Occipital lobe (tissue), 3 donors: ENCODE measurements at places on chromosomes 16 and 17.

GRCh38 chr16:1014771-1015495 lies 33.4 kb downstream of the SOX8 start:
- no peak for DNase-seq

- DNase-seq: no peak
Observed at GRCh38 chr16:86231996-86232350, 278.4 kb upstream of the FOXF1 start.

DNA sequence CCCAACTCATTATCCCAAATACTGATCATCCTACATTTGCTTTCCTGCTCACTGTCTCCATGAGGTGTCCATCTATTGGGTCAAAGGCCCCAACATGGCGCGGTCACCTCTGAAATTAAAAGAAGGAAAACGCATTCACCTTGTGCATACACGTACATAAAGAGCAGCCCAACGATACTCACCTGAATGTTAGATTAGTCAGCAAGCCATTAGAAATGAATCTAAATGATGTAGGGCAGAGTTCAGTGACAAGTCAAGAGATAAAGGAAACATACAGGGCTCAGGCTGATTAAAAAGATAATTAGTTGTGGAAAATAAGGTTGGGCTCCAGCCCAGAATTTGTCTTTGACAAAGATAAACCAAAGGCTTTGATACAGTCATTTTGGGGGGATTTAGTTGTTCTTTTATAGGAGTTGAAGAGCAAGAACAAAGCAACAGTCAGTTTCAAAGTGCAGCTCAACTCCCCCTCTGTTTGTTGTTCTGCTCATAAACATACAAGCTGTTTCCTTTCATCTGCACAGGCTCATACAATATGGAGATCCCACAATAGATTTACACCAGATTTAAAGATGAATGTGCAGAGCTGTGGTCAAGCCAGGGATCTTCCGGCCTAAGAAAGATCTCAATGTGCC lies 21.1 kb downstream of the NXPH3 start:
- DNase-seq: no peak

DNA sequence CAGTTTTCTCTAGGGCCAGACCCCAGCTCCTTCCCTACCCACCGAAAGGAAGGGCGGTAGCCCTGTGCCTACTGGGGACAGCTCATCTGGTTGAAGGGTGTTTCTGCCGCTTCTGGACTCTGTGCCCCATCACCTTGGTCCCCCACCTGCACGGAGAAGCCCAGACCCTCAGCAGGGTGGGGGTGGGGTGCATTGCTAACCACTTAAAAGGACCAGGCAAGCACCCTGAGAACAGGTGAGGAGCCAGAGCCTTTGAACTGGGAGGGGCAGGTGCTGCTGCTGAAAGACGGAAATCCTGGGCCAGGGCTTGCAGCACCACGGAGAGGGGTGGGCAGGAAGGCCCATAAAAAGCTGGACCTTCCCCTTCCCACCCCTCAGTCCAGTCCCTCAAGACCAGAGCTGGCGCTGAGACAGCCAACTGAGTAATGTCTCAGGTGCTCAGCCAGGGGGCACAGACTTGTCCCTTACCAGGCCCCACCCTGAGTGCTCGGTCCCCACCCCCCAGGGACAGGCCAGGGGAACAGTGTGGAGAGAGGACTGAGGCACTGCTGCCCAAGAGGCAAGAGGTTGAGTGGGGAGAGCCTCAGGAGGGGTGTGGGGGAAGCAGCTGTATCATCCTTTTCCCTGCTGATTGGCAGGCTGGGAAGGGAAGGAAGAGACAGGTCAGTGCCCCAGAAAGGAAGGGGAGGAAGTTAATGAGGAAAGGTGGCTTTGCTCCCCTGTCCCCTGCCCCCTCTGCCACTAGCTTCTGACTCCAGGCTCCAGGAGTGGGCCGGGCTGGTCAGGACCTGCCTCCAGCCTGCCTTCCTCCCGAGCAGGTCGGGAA lies 10.9 kb upstream of the SP2 start:
- DNase-seq: no peak

GRCh38 chr16:27737513-27737912 lies 187.6 kb downstream of the KATNIP start:
- DNase-seq: no peak

DNA sequence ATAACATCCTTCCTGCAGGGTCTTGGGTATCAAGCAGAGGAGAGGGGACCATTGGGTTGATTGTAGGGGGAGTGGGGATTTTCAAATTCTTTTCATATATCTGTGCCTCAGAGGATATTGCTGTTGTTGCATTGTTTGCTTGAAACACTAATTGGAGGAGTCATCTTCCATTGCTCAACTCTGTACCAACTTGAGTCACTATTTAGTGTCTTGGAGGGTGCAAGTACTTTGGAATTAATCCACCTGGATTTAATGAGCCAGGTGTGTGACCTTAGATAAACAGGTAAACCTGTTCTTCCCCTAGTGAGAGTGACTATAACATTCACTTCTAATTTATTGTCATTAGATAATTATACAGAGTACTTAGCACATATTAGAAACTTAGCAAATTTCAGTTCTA lies 151.3 kb upstream of the CNTNAP4 start:
- DNase-seq: no peak

GRCh38 chr17:57506774-57507127 lies 238.3 kb downstream of the CCDC182 start:
- no peak for DNase-seq
